ENCODE measurements at places on chromosomes 12 and 14. TPM values are rescaled to one million over a fixed set of nuclear protein-coding genes. Genes with fewer than 3 reads are reported as not detected.

GRCh38 chr12:4032924-4033615, 159.9 kb upstream of the PARP11 start:
- DNase-seq: no peak

DNA sequence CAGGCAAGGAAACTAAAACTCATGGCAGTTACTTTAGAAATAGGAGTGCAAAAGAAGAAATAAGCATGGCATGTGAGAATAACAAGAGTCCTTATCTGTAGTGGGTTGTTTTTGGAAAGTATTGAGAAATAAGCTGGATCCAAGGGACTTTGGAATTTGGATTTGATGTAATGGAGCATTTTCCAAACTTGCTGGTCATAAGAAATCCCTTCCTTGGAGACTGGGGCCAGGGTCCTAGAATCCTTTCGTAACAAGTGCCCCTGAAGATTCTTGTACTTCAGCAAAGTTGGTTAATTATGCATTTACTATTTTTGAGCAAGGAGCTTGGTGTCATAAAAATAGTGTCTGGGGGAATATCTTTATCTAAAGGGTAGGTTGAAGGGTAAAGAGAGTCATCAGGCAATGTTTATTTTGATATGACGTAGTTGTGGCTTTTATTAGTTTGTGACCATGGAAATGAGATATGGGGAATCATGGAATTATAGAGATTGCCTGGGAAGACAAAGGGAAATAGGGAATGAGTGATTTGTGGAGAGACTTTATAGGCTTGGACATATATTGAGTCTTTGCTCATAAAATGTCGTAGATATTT, 53.9 kb downstream of the WNK1 start:
- no peak for DNase-seq

The ZNF84 gene
- 40.4 TPM for total RNA-seq

The KCNMB4 gene
- 1.9 TPM for total RNA-seq

The KRT86 gene
- total RNA-seq: not detected
